ENCODE measurements at places on chromosomes 4 and X.

GRCh38 chrX:37491686-37492085, 79.8 kb upstream of the LANCL3 start:
- DNase-seq: no peak

DNA sequence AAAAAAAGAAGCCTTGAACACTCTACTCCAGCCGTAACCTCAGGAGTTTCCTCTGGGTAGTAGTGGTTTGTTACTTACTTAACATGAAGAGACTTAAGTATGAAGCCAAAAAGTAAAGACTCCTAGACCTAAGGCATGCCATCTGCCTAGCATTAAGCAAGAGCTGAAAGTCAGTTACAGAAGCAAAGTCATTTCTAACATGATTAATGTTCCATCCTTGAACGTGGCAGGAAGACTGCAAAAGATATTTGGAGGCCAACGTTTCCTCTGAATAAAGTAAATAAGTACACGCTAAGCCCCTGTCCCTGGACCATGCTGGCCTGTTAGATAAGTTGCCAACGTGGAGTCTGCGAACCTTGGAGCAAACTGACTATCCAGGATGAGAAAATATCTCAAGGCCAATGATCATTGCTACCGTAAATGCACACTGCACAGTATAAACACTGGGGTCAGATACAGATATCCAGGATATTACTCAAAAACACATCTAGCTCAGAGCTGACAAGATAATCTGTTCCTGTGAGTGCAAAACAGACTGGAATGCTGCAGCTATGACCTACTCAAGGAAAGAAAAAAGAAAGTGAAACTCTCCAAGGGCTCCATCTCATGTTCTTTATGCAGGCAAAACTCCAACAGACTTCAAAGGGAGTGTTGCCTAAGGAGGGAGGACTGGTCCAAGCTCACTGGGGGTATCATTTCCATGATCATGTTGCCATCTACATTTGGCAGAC, 255.8 kb downstream of the COL25A1 start:
- DNase-seq: no peak

DNA sequence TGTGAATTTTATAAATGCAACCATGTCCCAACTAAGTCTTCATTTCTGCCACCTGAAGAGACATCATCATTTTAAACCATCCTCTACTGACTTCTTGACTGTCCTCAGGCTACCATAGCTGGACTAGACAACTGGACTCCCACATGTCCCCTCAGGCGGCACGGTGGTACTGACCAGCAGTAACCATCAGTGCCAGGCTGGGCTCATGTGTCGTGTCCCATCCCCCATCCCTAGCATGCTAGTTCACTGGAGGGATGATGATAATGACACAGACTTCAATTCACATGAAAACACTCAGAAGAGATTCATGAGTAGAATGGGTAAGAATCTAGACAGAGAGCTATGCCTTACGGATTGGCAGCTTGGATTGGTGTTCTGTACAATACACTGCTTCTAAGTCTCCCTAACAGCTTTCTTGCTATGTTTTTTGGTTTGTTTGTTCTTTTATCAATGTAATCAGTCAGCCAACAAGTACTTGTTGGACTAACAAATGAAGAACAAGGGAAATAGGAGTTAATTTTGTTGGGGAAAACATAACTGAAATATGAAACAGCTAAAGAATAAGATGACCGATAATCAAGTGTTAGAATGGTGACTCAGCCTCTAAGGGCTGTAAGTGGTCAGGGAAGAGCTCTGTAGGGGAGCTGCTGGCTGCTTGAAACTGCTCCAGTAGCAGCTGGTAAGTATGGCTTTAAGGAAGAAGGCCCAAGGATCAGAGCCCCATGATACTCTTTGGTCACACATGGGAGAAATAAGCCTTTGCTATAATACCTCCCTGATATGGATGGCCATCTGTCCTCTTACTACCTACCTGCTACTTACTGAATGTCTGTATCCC, 10.3 kb downstream of the ZDHHC9 start:
- DNase-seq: no peak

- no peak for DNase-seq
Observed at GRCh38 chr4:32824336-32824735, 2104.2 kb downstream of the PCDH7 start.

- DNase-seq: no peak
Observed at GRCh38 chr4:4423706-4424498, 37.0 kb downstream of the NSG1 start.

- DNase-seq: no peak
Observed at GRCh38 chr4:188190461-188190860, 51.2 kb downstream of the TRIML1 start.

GRCh38 chrX:93874554-93874953, 200.5 kb downstream of the FAM133A start:
- DNase-seq: no peak

DNA sequence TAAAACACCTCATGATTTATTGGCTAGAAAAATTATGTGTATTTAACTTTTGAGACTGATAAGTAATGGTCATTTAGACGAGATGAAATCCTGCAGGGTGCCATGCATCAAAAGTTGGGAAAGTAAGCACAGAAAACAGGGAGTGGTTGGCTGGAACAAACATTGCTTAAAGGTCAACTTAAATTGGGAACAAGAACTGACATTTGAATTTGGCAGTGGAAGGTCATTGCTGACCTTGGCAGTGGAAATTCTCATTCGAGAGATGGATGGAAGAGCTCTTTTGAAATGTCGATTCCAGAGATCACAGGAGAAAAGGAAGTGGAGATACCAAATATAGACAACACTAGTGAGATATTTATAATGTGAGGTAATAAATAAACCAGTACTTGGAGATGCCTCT, 572.8 kb downstream of the TRAM1L1 start:
- no peak for DNase-seq

GRCh38 chrX:101040197-101040596, 11.7 kb downstream of the TRMT2B start:
- DNase-seq: no peak

GRCh38 chrX:16239211-16239610, 71.9 kb downstream of the MAGEB17 start:
- no peak for DNase-seq

- DNase-seq: no peak
Observed at GRCh38 chr4:74230902-74231499, 73.1 kb downstream of the MTHFD2L start.

DNA sequence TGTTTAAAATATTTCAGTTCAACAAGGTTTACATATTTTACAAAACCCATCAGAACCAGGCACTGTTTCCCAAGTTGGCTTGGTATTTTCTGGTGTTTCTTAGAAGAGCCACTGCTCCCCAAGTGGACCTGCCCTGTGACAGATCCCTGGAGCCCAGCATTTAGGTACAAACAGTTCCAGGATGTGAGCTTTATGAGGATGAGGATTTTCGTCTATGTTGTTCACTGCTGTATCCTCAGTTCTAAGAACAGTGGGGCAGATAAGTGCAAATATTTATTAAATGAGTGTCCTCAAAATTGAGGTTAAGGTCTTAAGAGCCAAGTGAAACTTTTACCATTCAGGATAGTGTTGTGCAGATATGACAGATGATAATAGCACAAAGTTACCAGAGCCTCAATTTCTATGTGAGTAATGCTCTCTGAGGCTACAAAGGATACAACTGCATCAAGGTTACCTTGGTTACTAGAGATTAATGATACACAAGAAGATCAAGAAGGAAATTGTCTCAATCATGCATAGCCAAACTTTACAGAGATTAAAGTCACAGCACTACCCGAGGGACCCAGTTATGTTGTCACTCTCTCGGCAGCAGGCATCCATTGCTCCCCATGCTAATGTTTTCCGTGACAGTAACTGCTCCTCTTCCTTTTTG, 37.5 kb downstream of the ANXA3 start:
- no peak for DNase-seq

- DNase-seq: no peak
Observed at GRCh38 chr4:82611982-82612381, 50.2 kb upstream of the TMEM150C start.

- no peak for DNase-seq
Observed at GRCh38 chr4:38819569-38819968, 15.0 kb upstream of the TLR1 start.

- DNase-seq: no peak
Observed at GRCh38 chrX:38974542-38974941, 173.3 kb downstream of the MID1IP1 start.

DNA sequence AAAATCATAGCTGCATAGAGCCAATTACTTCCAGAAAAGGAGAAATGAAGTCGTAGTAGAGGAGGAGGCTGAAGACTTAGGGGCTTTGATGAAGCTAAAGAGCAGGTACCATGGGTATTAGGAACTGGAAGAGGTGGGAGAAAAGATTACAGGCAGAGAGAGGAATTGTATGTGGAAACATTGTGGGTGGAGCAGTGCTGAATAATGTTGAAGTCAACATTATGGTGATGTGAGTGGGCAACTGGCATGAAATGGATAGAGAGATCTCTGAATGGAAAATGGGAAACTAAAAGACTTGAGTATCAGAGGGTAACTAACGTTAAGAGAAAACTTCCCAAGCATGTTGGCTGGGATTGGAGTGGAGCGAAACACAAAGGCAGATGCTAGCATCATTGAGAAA, 92.5 kb downstream of the AREG start:
- no peak for DNase-seq

GRCh38 chr4:82584931-82585330, 23.1 kb upstream of the TMEM150C start:
- no peak for DNase-seq

DNA sequence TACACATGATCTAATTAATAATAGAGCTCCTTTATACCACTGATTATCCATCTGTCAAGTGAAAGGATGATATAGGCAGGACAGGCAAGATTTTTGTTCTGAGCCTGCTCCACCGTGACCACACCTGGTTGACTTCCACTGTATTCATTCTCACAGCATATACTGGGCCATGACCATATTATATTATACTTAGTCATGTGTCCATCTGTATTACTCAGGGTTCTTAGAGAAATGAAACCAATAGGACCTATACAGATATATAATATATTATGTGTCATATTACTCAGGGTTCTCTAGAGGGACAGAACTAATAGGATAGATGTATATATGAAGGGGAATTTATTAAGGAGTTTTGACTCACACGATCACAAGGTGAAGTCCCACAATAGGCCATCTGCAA, 675.1 kb downstream of the GRXCR1 start:
- DNase-seq: no peak

- no peak for DNase-seq
Observed at GRCh38 chrX:123731258-123731986, 1.4 kb downstream of the THOC2 start.

DNA sequence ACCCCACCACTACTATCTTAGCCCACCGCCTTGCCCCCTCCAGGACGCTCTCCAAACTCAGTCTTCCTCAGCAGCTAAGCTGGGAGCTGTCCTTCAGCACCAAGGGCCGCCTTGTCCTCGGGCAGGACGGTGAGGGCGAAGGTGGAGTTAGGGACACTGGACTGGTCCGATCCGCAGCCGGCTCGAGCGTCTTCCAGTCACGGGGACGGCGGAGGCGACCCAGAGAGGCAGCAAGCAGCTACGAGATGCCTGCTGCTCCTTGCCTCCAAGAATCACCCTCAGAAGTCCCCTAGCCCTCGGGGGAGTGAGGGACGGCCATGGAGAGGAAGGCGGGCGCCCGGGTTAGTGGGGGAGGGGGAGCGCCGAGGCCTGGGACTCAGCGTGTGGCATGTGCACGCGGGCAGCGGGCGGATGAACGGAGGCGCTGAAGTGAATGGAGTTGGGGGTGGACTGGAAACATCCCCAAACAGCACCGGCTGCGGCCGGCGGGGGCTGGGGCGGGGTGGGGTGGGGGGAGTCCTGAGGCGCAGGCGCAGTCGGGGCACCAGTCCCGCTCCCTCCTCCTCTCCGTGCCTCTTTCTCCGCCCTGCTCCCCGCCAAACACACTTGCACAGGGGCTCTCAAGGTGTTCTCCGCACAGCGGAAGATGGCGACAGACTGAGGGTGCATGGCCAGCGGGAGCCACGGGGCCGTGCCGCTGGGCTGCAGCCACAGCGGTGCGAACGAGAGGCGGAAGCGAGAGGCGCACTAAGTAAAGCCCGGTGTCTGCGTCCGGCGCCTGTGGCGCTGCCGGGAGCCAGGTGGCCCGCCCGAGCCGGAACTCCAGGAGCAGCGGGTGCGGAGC, at the start of gene NALF2:
Gene NALF2 (plus strand): TSS at position 545 of the 844 bp plus-strand sequence. CDS start 957 bp downstream, outside the sequence.
- no peak for DNase-seq

DNA sequence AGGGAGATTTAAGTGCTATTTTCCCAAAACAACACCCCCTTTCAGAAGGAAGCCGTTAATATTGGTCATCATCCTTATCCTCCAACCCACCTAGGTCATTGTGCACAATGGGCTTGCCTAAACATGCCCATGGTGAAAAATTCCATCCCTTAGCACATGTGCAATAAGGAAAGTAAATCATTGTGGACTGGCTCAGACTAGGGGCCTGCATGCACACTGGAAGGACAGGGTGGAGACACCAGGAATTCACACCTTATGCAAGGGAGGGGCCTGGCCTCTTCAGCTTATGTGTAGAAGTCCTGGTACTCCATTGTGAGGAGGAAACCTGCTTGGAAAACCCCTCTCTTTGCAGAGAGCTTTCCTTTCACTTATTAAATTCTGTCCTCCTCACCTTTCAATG, 311.4 kb upstream of the NDST4 start:
- DNase-seq: no peak

DNA sequence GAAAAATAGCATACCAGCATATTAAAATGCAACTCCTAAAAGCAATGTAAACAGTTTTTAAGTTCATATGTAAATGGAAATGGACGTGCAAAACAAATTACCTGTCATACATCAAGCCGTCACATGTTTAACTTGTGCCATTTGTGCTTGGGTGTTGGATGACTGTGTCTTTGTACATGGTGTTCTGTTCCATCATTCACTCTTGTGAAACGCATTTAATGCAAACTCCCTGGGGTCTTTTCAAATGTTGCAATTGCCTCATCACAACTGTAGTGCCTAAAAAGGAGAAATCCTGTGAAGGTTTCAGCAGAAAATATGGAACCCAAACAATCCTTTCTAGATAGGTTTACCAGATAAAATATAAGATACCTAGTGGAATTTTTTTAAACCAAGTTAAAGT, 52.4 kb downstream of the PHOX2B start:
- DNase-seq: no peak

DNA sequence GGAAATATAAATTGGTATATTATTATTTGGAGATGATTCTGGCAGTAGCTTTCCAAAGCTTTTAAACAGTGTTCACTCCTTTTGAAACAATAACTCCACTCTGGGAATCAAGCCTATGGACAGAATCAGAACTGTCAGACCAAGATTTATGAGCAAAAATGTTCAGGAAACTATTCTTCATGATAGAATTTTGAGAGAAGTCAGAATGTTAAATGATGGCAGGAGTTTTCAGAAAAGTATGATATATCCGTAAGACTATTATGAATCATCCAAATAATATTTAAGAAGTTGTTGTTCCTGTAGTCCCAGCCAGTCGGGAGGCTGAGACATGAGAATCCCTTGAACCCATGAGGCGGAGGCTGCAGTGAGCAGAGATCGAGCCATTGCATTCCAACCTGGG, 50.5 kb upstream of the ADGRG2 start:
- DNase-seq: no peak

- DNase-seq: no peak
Observed at GRCh38 chr4:55906989-55907388, 41.8 kb upstream of the CEP135 start.

- no peak for DNase-seq
Observed at GRCh38 chr4:15438939-15439524, 11.2 kb downstream of the C1QTNF7 start.

- no peak for DNase-seq
Observed at GRCh38 chr4:184885602-184886001, 59.8 kb upstream of the ACSL1 start.
